SHP77 (cell line): ENCODE measurements at places on chromosomes 5 and 9.
A peak's percentile ranks its signal among the peaks of the same experiment; 100 is the strongest.

DNA sequence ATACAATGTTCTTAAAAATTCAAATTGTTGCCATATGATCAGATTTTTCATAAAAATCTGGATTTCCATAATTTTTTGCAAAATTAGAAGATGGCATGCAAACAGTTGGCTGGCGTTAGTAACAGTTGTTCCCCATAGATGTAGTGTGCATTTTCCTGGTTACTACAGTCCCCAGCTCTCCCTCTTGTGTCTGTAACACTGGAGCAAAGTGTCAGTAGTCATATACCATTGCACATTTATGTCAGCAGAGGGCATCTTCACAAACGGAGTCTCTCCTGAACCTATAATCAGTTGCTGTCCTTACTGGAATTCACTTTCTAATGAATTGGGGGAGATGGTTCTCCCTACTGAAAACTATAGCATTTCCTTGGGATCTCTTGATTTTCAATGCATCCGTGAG lies 44.7 kb upstream of the DMAC1 start:
- DNase-seq = no peak

DNA sequence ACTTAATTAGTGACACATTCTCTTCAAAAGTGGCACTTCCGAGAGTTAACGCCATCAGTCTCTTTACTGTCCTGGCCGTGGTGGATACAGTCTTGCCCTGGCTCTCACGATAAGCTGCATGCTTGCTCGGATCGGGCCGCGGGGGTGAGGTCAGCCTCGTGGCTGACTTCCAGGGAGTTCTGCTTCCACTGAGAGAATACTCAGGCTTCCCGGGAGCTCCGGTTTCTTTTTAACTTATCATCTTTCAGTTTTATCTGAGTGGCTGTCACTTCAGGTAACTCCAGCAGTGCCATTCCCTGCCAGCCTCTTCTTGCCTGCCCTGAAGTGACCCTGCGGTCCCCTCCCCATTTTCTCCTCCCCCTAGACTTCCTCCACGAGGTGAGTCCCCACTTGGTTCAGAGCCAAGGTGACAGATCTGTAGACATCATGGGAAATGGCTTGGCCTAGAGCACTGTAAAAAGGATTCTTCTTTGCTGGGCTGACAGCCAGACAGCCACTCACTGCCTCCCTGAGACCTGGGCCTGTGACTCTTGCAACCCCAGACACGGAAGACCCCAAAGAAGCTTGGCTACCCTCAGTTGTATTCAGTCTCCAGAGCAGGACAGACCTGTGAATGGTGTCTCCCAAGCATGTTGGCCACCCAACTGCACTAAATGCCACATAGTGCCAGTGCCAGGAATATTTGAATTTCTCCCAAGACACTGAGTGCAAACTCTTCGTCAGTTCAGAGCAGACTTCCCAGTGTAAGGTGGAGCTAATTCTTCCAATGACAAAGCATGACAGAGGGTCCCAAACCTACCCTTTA lies 95.1 kb downstream of the DAPK1 start:
- no peak for DNase-seq

DNA sequence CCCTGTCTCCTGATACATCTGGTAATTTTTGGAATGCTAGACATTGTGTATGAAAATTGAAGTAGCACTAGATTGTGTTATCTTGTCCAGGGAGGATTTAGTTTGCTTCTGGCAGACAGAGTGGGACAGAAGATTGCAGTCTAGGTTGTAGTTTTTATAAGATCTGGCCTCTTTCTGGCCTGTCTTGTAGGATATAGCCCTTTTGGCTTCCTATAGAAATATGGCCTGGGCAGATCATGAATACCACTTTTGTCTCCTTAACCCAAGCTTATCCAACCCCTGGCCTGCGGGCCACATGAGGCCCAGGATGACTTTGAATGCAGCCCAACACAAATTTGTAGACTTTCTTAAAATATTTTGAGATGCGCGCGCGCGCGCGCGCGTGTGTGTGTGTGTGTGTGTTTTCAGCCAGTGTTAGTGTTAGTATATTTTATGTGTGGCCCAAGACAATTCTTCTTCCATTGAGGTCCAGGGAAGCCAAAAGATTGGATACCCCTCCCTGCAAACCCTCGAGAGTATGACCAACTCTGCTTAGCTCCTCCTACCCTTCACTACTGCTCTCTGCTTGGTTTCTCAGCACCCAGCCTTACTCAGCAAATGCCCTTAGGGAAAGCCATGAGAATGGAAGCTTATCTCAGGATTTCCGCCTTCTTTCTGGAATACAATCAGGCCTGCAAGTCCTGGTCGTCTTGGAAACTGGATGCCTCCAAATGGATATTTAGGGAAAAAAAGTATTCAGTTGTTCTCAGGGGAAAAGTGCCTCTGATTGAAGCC lies 26.5 kb downstream of the ANKRD33B start:
- no peak for DNase-seq

GRCh38 chr9:97293207-97293721 lies 14.2 kb upstream of the CCDC180 start:
- DNase-seq = peak; percentile 85

DNA sequence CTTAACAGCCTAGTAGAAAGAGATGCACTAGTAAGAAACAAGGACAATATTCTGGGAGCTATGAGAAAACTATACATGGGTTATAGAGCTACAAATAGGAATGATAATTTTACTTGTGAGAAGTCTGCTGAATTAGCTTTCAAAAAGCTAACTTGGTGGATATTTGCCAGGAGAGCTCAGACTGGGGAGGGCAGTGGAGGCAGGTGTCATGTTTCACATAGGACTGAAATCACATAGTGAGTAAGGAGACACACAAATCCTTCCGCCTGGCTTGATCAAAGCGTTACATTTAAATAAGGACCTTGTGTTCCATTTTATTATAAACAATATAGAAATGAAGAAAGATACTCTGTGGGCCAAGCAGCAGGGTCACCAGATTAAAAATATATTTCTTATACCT lies 235.0 kb downstream of the ISL1 start:
- DNase-seq = no peak

DNA sequence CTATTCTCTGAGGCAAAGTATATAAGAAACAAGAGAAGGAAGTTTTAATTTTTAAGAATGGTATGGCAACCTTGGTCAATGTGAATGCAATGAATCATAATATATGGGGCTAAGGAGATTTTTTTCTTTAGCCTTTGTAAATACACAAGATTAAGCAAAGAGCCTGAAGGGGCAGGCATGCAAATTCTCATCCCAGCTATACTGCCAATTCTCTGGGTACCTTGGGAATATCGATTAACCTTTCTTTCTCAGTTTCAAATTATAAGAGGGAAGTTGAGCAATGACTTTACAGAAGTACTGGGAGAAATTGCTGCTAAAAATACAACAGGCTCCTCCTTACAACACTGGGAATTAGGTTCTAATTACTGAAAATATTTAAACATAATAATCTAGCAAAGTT lies 97.5 kb downstream of the MRPS27 start:
- DNase-seq = no peak

DNA sequence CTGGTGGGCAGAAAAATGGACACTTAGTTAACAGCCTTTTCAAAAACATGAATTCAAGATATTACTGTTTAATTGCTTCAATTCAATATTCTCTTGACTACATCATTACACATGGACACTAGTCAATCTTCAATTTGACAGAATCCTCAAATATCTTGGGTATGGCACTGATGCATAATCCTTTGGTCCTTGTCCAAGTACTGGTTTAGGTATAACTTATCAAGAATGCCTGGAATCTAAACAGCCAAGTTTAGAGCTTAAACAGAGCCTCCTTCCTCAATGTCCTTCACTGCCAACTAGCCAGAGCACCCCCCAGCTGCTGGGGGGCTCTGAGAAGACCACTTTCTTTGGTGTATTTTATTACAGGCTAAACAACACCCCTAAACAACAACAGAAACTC lies 61.6 kb upstream of the ERCC6L2 start:
- no peak for DNase-seq

DNA sequence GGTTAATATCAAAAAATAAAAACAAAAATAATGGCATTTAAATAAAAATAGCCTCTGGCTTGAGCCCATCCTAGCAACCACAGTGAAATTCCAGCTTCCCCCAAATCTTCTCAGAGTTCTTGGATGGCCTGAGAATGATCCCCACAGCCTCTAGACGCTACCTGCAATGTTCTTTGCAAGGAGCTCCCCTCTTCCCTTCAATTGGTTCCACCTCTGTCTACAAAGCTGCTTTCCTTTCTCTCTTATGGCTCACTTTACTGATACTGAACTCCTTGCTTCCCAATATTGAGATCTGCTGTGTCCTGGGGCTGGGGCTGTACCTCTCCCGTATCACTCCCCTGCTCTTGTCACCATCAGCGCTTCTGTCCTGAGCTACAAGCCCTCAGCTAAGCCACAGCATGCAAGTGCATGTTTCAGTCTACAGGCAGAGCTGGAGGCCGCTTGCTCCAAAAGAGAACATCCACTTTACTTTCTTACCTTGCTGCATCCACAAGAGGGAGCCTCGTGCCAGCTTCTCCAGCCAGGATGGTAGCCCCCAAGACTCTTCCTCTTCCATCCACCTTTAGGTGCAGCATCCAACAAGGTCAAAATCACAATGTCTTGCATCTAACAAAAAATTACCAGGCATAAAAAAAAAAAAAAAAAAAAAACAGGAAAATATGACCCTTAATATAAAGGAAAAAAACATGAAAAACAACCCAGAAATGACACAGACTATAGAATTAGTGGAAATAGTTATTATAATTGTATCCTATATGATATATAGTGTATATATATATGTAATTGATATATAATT lies 57.4 kb upstream of the PRSS3 start:
- DNase-seq = peak; percentile 21

DNA sequence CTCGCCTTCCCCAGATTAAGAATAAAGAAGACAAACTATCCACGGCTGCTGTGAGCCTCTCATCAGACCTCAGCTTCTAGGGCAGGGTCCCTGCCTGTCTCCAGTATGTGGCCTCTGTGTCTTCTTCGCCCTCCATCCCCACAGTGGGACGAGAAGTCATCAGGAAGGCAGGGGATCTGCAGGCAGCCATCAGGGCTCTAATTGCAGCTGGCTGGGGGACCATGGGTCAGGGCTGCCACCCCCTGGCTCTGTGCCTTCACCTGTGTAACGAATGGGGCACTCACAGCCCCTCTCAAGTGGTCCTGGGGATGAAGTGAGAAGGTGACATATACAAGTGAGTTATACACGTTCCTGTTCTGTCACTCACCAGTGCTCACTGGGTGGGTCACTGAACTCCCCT lies 139.8 kb downstream of the KCNIP1 start:
- DNase-seq = no peak

DNA sequence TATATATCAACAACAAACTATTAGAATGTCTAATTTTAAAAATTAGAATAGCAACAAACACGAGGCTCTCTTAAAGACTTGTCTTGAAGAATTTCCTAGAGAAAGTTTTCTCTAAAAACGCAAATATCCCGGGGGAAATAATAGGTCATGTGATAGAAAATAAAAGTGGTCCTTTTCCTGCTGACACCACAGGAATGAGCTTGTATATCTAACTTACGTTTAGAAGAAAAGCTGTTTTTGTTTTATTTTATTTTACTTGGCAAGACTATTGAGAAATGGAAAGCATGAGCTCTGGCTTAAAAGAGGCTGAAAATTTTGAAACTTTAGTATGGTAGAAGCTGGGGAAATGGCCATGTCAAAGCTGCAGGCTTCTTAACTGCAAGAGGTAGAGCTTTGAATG lies 465.0 kb downstream of the AGTPBP1 start:
- no peak for DNase-seq

DNA sequence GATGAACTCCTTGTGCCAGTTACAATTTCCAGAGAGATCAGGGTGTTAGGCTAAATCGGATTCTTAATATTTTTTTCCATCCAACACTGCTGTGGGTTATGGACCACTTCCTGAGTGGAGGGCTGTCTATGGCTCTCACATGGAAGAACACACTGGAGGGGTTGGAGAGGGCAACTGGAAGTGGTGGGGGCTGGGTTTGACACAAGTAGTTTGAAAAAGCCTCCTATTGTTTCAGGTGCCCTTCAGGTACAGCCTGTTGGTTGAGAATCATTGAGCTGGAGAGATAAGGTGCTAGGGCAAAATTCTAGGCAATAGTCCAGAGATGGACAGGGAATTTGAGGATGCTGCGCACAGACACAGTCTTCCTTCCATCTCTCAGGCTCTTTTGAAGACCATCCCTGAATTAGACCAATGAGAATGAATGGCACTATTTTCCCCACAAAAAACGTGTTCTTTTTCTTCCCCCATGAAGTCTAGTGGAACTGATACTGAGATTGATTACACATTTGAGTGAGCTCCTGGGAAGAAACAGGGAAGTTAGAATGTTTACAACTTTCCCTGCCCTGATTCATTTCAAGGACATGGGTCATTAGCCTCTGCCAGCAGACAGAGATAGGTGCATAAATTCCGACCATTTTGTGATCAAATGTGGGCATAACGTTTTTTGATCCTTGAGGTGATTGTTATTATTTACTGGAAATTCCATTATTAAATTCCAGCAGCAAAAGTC lies 87.7 kb downstream of the ACER2 start:
- no peak for DNase-seq

GRCh38 chr9:134454476-134454857 lies 128.2 kb downstream of the RXRA start:
- DNase-seq = no peak

DNA sequence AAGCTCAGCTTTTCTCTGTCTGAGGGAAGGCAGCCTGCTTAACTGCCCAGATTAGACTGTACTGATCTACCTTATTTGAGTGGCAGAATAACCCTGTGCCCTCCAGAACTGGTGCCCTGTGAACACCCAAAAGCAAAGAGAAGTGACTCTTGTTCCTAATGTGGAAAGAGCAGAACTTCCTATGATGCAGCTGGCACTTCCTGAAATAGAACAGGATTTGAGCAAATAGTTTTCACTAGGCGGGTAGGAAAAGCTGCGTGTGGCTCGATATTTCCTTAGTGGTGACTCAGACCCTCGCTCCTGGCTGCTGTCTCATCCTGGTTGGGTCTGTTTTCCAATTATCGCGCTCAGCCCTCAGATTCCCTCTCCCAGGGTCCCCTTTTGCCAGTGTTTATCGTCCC lies 89.9 kb downstream of the SH3TC2 start:
- no peak for DNase-seq

GRCh38 chr5:66169534-66169933 lies 25.4 kb downstream of the SREK1 start:
- no peak for DNase-seq

- no peak for DNase-seq
These were observed 81.1 kb upstream of the RPS23 start for GRCh38 chr5:82359272-82359671.

DNA sequence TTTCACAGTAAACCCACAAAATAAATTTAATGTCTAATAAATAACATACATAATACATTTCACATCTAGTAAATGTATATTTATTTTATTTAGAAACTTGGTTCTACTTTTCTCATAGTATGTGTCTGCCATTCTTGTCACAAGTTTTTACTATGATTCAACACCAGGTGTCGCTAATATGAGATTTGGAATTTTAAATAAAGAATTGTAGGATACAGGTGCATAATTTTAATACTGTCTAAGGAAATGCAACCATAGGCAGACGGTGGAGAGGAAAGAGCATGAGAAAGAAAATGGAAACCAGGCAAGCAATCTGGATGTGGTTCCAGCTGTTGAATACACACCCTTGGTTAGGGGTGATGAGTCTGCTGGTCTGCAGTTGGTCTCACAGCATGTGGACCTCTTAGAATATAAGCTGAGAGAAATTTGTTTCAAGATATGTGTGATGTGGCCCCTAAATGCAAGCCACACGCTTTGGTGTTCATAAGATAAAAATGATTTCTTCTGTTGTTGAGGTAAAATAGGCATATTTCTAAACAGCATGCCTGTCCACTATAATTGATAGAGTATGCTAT lies 114.7 kb upstream of the TXNDC8 start:
- no peak for DNase-seq
